ENCODE measurements at places on chromosomes 12 and 14.

GRCh38 chr12:107560899-107561285 lies 124.7 kb upstream of the PWP1 start:
- DNase-seq, result no peak

DNA sequence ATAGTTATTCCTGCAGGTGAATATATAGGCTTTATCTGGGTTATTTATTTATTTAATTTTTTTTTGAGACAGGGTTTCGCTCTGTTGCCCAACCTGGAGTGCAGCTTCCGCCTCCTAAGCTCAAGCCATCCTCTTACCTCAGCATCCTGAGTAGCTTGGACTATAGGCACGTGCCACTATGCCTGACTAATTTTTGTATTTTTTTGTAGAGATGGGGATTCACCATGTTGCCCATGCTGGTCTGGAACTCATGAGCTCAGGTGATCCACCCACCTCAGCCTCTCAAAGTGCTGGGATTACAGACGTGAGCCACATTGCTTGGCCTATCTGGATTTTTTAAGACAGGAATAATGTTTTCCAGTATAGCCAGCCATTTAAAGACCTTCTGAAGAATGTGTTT lies 2.0 kb downstream of the RAN start:
- DNase-seq, result no peak

- DNase-seq, result peak; percentile 2
These were observed 1494.7 kb upstream of the TMEM132C start for GRCh38 chr12:126772171-126772864.

GRCh38 chr14:104678901-104679705 lies 10.3 kb upstream of the INF2 start:
- DNase-seq, result no peak

DNA sequence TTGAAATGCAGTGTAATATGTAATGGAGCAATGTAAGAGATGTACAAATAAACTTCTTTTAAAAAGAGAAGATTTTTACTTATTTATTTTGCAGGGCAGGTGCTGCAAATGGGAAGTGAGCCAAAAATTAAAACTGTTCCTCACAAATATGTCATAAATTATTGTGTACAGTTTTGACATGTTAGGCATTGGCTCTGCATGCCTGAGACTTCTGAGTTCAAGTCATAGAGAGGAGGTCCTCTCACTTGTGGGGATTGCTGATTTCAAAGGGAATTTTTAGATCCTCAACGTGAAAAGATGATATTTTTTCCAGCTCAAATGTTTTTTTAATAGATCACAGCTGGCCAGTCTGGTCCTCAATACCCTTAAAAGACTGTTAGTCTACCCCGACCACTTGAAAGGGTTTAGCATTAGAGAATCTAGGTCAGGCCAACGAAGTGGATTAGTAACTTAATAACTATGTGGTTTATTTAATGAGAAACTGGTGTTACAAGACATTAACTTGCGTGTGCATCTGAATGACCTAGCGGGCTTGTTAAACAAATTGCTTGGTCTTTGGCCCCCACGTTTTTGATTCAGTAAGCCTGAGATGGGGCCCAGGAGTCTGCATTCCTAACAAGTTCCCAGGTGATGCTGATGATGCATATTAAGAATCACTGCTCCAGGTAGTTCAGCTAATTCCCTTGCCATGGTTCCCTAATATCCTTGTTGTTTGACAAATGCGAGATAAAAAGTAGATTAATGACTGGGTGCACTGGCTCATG lies 30.9 kb upstream of the WDR89 start:
- no peak for DNase-seq

GRCh38 chr12:14261096-14261495 lies 104.4 kb upstream of the ATF7IP start:
- DNase-seq, result no peak

GRCh38 chr12:19778172-19778571 lies 338.9 kb downstream of the AEBP2 start:
- no peak for DNase-seq

DNA sequence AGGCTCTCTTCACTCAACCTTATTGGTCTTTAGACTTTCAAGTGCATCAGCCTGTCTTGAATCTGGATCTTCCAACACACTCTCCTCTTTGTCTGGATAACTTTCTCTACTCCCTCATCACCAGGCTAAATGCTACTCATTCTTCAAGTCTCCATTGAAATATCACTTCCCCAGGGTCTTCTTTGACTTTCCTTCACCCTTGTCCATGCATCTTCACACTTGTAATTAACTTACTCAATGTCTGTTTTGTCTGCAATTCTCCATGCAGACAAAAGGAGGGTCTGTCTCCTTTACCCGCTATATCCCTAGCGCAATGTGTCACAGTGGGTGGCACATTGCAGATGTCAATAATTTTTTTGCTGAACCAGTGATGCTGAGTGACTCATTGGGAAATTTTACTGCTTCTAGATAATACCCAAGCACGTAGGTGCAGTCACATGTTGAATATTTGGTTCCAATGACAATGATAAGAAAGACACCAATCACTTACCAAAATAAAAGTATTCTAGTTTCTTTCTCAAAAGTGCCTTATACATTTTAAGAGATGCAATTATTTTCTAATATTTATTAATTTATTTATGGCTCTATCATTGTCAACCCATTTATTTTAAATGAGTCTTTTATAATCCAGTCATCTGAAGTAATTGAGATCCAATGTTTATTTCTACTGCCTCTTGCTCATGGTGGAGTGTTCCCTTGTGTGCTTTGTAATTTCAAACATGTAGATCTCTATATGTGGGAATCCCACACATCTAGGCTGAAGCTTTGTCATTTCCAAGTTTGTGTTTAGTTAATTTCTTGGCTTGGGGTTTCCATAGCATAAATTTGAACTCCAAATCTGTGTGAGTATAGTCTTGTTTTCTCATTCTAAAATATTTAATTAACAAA lies 21.7 kb upstream of the RFC5 start:
- no peak for DNase-seq

GRCh38 chr12:72777806-72778205 lies 505.6 kb downstream of the TRHDE start:
- DNase-seq, result no peak

GRCh38 chr14:88632512-88632911 lies 69.7 kb downstream of the ZC3H14 start:
- DNase-seq, result no peak

DNA sequence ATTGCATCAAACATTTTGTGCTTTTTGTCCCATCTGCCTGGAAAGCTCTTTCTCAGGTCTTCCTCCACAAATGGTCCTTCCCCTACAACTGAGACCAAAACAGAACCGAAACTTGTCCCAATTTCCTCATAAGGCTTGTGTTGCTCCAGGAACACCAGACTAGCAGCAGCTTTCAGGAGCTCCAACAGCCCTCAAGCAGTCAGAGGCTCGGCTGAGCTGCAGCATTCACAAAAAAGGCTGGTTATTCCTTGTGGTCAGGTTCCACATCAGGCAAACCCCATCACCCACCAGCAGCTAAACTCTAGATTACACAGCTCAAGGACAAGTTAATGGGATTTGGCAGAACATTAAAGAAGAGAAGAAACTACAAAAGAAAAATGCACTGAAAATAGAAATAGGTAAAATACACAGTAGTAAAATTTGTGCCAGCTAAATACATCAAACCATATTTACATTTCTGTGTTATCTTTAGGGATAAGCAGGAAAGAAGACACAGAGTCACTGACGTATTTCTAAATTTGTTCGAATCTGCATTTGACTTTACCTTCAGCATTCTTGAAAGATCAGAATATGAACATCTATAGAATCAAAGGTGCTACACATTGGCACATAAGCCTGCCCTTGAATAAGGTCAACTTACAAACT lies 141.2 kb downstream of the STXBP6 start:
- no peak for DNase-seq

DNA sequence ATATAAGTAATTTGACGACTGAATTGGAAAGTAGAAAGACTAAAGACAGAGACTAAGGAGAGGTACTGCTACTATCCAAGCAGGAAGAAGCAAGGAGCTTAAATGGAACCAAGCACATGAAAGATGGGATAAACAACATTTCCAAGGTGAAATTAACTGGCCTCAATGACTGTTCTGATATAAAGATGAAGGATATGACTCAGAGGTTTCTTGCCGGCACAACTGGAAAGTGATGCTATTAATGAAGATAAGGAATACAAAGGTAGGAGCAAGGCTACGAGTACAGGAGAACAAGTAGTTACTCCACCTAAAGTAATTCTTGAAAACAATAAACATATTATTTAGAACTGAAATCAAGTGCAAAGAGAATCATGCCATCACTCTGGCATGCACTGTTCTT lies 6.4 kb downstream of the SNX6 start:
- DNase-seq, result no peak

DNA sequence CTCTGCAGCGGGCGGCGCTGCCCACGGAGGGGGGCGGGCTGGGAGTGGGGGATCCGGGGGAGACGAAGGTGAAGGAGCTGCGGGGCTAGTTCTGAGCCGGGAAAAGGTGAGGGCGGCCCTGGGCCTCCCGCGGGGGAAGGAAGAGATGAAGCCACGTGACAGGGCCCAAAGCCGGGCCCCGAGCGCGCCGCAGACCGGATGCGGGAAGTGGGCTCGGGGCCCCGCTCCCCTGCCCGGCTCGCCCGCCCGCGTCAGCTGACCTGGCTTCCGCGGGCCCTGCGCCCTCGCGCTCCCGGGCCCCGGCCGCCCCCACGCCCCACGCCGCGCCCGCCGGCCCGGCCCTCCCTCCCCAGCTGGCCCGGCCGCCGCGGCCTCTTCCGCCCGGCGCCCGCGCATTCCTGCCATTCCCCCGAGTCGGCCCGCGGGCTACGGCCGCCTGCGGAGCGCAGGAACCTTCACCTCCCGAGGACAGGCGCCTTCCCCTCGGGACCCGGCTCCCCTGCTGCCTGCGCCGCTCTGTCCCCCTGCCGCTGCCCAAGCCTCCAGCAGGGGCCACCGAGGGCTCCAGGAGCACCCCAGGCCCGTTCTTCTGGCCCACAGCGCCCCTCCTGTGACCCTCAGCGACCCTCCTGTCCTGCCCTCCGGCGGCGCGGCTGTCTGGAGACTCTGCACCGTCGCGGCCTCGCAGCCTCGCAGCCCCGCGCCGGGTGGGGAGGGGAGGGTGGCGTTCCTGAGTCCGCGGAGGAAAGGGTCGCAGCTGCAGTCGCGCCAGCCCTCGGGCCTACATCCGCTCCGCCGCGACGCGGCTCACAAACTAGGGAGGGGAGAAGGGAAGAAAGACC lies 20.4 kb downstream of the NINJ2 start:
- DNase-seq, result no peak

- peak; percentile 49 for DNase-seq
These were observed 508 bp upstream of the KCNH5 start for GRCh38 chr14:63045612-63046320.

DNA sequence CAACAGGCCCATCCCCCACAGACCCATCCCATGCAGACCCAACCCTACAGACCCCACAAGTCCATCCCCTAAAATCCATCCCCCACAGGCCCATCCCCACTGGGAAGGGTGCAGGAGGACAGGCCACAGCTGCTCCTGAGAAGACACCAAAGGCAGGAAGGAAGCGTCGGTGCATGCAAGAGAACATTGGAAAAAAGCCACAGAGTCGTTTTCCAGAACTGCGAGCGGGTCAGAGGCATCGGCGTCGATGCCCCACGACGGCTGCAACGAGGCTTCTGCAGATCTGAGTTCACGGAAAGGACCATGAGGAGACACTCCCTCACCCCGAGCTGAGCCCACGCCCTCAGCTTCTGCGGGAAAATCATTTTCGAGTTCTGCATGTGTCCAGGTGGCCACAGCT lies 59.6 kb upstream of the GALNT9 start:
- DNase-seq, result no peak

- peak; percentile 92 for DNase-seq
These were observed 554 bp upstream of the TSPAN31 start for GRCh38 chr12:57744194-57744776.

- DNase-seq, result peak; percentile 54
These were observed 1.6 kb upstream of the CDKN1B start for GRCh38 chr12:12715459-12716150.

GRCh38 chr12:41467591-41468325 lies 279.6 kb downstream of the PDZRN4 start:
- DNase-seq, result no peak

- no peak for DNase-seq
These were observed 404.9 kb upstream of the TMPO start for GRCh38 chr12:98110536-98110935.

DNA sequence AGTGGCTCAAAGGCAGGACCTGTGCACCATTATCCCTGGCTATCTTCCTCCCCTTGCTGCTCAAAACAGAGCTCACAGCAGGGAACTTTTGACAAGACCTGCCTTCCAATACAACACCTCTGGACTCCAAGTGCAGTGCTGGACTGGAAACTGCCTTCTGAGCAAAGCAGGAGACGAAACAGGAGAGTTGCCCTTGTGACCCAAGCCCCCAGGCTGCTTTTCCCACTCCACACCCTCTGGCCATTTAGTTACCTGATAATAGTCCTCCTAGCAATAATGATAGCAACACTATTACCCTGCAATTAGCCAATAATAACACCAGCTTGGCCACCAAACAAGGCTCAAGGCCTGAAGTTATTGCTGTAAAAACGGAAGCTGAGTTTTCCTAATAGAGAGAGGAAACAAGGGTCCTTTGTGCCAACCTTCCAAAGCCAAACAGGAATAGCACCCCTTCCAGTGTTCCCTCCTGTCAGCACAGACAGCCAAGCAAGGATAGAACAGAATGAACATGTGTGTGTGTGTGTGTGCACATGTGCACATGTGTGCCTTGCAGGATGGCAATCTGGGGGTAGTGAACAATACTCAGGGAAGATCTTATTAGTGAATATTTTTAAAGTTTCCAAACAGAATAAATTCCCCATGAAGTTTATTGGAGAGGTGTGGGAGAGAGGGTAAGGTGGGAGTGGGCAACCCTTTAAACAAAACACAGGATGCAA lies 9.2 kb upstream of the KRT73 start:
- DNase-seq, result no peak

- peak; percentile 35 for DNase-seq
These were observed 22.0 kb upstream of the NUDT14 start for GRCh38 chr14:105203057-105203531.

DNA sequence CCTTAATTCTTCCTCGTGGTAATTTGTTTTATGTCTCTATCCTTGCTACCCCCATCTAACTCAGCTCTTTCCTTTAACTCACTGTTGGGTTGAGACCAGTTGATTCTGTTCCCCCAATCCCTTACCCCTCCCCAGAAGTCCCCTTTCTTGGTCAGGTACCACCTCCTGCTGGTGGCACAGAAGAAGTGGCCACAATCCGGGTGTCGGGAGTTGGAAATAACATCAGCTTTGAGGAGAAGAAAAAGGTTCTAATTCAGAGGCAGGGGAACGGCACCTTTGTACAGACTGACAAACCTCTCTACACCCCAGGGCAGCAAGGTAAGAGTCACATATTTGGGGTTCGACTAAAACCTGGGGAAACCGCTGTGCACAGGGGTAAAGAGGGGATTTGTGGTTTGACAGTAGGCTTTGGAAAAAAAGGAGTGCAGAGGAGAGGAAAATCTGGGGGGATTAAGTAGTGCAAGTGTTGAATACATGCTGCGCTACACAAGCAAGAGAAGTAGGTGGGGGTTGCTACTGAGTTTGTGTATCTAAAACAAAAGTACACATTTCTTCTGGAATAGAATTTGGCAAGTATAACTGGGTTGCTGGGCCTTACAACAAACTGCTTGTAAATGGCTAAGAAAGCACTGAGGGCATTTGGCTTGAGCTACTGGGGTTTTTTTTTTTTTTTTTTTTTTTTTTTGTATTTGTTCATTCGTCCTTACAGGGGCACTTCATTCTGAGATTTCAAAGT lies 1.3 kb downstream of the A2ML1 start:
- DNase-seq, result no peak

- DNase-seq, result no peak
These were observed 84.7 kb upstream of the STRN3 start for GRCh38 chr14:31110872-31111271.
